ENCODE measurements at places on chromosomes 12 and 14. TPM values are rescaled to one million over a fixed set of nuclear protein-coding genes. Genes with fewer than 3 reads are reported as not detected.

DNA sequence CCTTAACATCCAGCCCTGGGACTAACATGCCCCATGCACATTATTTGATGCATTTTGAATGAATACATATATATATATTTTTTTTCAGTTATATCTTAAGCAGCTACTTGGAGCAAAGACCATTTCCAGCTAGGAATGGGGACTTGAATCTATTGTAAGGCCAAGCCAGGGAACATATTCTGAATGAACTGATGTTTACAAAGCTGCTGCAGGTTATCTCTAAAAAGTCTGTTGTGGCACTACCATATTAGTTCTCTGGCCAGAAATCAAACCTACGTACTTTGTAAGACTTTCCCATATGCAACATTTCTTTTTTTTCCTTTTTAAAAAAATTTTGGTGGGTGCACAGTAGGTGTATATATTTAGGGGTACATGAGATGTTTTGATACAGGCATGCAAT is 43.4 kb downstream of the PELI2 start:
- no peak for DNase-seq

DNA sequence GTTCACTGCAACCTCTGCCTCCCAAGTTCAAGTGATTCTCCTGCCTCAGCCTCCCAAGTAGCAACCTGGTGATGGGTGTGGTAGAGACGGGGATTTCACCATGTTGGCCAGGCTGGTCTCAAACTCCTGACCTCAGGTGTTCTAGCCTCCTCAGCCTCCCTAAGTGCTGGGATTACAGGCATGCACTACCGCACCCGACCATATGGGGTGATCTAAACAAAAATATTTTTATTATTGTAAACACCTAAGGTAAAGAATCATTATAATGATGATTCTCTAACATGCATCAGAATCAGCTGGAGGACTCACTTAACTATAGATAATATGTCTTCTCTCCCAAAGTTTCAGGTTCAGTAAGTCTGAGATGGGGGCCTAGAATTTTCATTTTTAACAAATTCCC is 96.2 kb upstream of the ALG10 start:
- DNase-seq: no peak

DNA sequence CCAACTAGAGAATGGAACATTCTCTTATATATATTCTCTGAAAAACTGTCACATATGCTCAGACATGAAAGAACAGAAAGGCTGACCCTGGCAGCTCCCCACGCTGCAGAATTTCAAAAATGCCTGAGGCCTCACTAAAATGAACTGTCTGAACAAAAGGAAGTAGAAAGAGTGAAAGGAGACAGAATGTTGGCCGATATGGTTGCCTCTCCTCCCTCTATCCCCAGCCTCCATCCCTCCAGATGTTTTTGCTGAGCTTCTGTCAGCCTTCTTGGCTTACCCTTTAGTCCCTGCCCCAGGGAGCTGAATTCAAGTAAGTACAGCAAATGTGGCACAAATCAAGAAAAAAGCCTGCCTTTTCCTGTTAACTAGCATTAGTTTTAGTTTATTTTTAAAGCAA is 6.9 kb downstream of the SMCO2 start:
- DNase-seq: no peak

DNA sequence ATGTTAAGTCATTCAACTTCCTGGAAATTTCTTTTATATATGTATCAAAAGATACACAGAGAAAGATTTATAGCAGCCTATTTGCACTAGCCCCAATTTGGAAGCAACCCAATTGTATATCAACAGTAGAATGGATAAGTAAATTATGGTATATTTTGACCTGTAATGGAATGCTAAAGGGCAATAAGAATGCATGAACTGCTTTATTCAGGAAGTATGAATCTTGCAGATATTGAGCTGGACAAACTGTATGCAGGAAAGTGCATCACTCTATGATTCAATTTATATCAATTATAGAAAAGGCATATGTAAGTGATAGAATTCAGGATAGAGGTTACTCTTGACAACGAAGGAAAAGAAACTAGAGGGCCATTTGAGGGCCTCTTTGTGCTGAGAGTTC is 913.1 kb upstream of the FBXO33 start:
- no peak for DNase-seq

DNA sequence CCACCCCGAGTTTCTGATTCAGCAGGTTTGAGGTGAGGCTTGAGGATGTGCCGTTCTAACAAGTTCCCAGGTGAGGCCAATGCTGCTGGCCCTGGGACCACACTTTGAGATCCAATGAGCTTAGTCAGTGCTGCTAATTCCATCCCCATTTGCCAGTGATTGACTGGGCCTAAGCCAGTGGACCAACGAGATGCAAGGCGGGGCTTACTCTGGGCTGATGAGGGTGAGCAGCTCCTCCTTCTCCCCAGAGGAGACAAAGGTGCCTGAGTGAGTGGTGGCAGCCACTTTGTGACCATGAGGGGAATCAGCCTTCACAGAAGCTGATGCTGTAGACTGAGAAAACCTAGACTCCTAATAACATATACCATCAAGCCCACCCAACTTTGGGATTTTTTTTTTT is 23.1 kb upstream of the HNF1A start:
- peak; percentile 83 for DNase-seq

GRCh38 chr14:64062381-64063115 is 209.7 kb downstream of the SYNE2 start:
- no peak for DNase-seq

GRCh38 chr14:46048127-46048526 is 603.5 kb downstream of the RPL10L start:
- peak; percentile 56 for DNase-seq

Gene LRRC10
- not detected for total RNA-seq

Gene GARIN6
- total RNA-seq: not detected

Gene TSHR
- total RNA-seq: not detected

Gene PAPLN
- 21.9 TPM for total RNA-seq

Gene PAX9
- total RNA-seq: 5.2 TPM

Gene TAS2R7
- not detected for total RNA-seq

Gene RHEBL1
- total RNA-seq: 1.7 TPM
